ENCODE measurements at places on chromosomes 6 and 20.

- DNase-seq, result no peak
These were observed 29.3 kb downstream of the PYGB start for GRCh38 chr20:25277051-25277801.

DNA sequence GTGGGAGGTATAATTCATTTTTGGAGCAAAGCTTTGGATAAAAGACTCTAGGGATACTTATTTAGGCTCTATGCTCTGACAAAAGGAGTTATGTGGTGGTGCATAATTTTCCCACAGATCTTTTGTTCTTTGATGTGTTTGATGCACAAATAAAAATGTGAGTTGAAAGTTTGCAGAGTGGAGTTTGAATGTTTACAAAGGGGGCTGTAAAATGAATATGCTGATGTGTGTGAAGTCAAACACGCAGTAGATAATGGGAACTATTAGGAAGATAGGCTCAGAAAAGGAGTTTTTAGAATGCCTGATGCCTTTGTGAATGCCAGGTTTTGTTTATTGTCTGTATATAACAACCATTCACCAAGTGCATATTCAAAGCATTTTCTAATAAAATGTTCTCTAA lies 545.0 kb upstream of the EPHA7 start:
- DNase-seq, result no peak

- DNase-seq, result no peak
These were observed 101.5 kb upstream of the OGFRL1 start for GRCh38 chr6:71187141-71187540.

GRCh38 chr6:94071835-94072234 lies 652.5 kb upstream of the EPHA7 start:
- no peak for DNase-seq

- DNase-seq, result no peak
These were observed 98.7 kb downstream of the ZMYND8 start for GRCh38 chr20:47257771-47258170.

- no peak for DNase-seq
These were observed 67.5 kb upstream of the GTSF1L start for GRCh38 chr20:43794326-43794725.

GRCh38 chr6:43393602-43394001 lies 24.2 kb upstream of the ZNF318 start:
- DNase-seq, result no peak

DNA sequence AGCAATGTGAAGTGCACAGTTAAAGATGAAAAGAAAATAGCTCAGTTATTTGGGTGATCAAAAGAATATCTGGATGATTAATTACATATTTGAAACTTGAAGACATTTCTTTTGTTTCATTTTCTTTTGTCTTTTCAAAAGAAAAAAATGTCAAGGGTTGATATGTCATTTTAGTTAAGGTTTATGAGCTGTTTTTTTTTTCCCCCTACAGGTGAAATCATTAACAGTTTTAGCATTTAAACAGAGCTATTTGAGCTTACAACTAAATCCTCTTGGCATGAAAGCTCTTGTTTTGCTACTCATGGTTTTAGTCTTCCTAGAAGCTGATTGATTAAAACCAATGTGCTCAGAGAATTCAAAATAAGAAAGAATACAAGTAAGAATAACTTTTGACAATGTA lies 887.3 kb downstream of the PHF3 start:
- DNase-seq, result no peak

GRCh38 chr6:63023726-63024125 lies 187.5 kb upstream of the FKBP1C start:
- no peak for DNase-seq

- no peak for DNase-seq
These were observed 567.8 kb downstream of the GRIK2 start for GRCh38 chr6:101961357-101961756.

GRCh38 chr6:26485112-26485780 lies 14.9 kb upstream of the BTN1A1 start:
- DNase-seq, result no peak

GRCh38 chr20:39066471-39067242 lies 104.5 kb downstream of the DHX35 start:
- DNase-seq, result no peak

All from stimulated activated CD4-positive, alpha-beta T cell treated with anti-CD3 and anti-CD28 coated beads, Interleukin-12 subunit alpha, Interleukin-12 subunit beta, amount 100 ng/mL, for 24 hours (primary cell).